ENCODE measurements at places on chromosomes 3 and 15.
A peak's percentile ranks its signal among the peaks of the same experiment; 100 is the strongest.

GRCh38 chr3:179036226-179036625, 35.4 kb downstream of the ZMAT3 start:
- no peak for DNase-seq

- DNase-seq: no peak
Measured at GRCh38 chr3:49925485-49925884, 4.1 kb downstream of the MON1A start.

- DNase-seq: no peak
Measured at GRCh38 chr3:62027241-62027640, 346.1 kb downstream of the FEZF2 start.

DNA sequence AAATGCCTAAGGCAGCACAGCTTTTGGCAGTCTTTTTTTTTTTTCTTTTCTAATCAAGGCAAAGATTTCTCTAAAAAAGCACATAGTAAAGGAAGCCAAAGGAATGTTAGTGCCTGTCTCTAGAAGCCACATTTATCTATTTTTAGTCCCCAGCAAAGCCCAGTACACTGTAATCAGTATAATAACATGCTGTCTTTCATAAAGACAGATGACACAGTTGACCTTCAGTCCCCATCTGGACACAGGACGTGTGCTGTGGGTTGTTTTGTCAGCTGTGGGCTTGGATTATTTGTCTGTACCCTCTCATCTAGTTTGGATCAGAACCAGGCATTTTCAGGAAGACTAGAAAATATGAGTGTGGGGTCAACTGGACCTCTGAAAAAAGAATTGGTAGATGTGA, 110.4 kb upstream of the CTNNB1 start:
- DNase-seq: no peak

GRCh38 chr3:130291148-130291547, 54.3 kb upstream of the COL6A5 start:
- no peak for DNase-seq

DNA sequence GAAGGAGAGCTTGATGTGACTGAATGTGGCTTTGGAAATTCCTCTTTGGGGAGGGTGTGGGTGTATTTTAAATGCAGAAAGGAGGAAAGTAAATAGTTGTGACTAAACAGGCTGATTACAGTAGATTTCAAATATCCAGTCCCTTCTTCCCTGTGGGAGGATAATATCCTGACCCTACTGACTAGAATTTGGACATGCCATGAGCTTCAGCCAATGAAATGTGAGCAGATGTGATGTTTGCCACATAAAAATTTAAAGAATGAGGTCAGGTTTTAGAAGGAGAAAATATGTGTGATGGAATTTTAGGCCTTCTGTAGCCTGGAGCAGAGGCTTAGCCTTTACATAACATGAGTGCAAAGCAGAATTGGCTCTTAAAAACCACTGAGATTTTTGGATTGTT, 1218.9 kb downstream of the ROBO2 start:
- no peak for DNase-seq

DNA sequence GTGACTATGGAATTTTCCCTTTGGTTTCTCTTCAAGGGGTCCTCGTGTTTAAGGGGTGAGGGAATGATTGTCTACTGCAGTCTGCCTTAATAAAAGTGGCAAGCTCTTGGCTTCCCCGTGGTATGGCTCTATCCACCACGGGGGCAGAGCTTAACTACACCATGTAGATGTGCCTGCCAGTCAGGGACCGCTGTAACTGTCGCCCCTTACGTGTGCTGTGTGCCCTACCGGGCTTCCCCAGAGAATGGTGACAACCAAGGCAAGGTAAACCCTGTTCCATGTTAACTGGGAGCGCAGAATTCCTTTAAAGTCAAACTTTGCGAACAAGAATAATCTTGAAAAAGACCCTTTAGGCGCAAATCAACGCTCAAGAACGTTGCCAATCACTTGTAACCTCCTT, 966 bp upstream of the C3orf80 start:
- no peak for DNase-seq

- DNase-seq: no peak
Measured at GRCh38 chr15:60091911-60092310, 87.8 kb downstream of the FOXB1 start.

DNA sequence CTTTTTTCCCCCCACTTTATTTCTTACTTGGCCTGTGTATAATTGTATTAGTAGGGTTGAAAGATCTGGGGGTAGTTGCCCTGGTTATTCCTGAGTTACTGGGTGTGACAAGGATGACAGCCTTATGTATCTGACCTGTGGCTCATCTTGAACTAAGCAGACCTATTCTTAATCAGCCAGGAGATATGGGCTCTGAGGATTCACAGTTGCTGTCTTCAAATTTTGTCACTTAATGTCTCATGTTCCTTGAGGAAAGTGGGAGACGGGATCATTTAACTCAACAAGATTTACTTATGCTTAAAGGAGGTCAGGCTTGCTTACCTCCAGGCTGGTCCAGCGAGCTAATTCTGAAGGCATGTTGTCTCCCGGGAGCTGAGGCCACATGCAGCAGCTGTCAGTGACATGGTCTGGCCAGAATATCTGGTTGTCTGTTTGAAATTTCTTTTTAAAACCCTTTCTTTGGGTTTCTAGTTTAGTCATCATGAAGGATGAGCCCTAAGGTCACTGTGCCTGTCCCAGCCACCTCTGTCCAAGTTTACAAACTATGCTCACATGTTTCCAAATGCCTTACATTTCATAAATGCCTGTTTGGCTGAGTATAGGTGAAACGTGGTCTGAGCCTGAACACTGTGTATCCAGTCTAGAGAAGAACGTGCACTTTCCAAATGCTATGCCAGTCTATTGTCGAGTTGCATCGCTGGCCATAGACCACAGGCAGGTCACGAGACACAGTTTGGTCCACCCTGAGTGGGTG, 26.8 kb downstream of the LRTM1 start:
- no peak for DNase-seq

DNA sequence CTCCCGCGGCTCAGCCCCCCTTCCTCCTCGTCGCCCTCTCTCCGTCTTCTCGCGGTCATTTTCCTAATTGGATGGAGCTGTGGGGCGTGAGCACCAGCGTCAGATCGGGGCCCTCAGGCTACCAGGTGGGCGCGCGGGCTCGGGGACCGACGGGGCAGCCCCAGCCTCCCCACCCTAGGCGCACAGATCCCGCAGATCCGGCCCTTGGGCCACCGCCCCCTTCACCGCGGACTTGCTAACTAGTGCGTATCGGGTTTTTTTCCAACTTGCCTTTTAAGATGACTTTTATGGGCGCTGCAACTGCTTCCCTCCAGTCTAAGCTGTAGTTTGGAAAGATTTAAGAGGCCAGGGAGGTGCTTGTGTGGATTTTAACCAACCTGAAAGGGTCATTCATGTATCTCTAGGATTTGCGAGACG, 1.3 kb downstream of the ZNF710 start:
- no peak for DNase-seq

GRCh38 chr3:132545471-132545870, 51.6 kb upstream of the ACKR4 start:
- no peak for DNase-seq

GRCh38 chr3:57120040-57120439, 45.1 kb downstream of the IL17RD start:
- no peak for DNase-seq

GRCh38 chr3:61871644-61872043, 310.3 kb downstream of the PTPRG start:
- DNase-seq: no peak

- DNase-seq: peak; percentile 55
Measured at GRCh38 chr15:80173022-80173759, 20.4 kb downstream of the FAH start.
